ENCODE measurements at places on chromosomes 3 and 15.

- DNase-seq, result no peak
These were observed 10.9 kb upstream of the BCL2A1 start for GRCh38 chr15:79981831-79982455.

GRCh38 chr3:101962055-101962454 lies 112.7 kb downstream of the NFKBIZ start:
- no peak for DNase-seq

GRCh38 chr3:130748981-130749380 lies 2.4 kb upstream of the PIK3R4 start:
- no peak for DNase-seq

GRCh38 chr3:35929158-35929557 lies 289.8 kb downstream of the ARPP21 start:
- DNase-seq, result no peak

DNA sequence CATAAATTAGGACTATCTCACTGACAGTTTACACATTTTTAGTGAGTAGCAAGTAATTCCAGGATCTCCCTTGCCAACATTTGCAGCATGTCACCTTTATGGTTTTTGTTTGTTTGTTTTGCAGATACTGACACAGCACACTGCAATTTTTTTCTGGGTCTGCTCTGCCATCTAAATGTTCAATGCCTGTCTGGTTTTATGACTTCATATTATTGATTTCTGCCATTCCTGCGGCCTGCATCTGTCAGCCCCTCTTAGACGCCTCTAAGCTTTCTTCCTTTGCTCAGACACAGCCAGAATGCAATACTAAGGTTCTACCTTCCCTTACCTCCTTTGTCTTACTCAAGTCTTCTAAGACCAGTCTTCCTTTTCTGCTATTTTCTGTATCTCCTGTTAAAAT lies 321.2 kb upstream of the AZI2 start:
- no peak for DNase-seq

DNA sequence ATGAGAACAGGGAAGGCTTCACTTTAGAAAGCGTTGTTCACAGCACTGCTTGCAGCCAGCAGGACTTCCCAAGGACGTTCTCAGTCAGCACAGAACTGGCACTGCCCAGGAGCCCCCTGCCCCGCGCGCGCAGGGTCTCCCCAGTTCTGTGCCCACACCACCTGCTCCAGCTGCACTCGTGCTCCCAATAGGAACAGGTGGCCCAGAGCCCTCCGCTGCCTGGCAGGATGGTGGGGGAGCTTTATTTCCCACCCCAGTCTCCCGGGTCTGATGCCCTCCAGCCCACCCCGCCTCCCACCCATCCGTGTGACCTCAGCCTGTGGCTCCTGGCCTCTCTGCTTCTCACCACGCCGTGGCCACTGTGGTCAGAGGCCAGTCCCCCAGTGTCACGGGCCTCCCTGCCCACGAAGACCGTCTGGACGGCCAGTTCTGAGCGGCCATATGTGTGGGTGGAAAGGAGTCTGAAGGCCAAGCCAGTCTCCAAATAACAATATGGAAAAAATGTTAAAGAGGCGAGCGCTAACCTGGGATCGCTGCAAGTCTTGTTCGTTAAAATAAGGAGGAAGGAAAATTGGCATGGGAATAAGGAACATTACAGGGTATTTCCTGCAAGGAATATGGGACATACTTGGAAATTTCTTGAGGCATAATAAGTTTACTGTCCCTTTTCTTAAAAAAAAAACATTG lies 54.6 kb upstream of the PCSK6 start:
- DNase-seq, result no peak
